ENCODE measurements at places on chromosomes 3 and 15.

DNA sequence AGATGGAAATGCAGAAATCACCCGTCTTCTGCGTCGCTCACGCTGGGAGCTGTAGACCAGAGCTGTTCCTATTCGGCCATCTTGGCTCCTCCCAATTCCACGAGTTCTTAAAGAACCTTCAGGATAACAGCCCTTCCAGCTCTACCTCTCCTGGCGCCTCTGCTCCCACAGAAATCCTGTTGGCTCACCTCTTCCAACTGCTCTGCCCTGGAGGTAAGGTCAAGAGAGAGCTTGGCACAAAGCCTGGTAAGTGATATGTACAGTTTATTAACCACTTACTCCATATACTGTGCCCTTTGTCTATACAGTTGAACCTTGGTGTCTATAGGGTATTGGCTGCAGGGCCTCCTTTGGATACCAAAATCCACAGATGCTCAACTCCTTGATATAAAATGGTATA is 17.8 kb upstream of the FGF12 start:
- no peak for DNase-seq

DNA sequence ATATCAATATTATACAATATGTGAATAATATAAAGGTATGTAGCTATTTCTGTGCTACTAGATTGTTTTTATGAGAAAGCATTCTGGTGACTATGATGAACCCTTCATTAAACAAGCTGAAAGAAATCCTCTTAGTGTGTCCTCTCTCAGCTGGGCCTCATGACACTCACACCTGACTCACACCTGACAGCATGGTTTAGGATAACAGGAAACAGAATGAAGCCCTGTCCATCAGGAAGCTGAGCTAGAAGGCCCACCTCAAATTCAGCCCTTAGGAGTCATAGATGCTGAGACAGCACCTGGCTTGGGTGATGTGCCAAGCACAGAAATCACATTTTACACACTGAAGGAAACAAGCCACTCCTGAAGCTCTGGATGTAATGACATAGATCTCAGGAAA is 30.8 kb downstream of the CHCHD4 start:
- no peak for DNase-seq

- no peak for DNase-seq
Observed at GRCh38 chr15:49751191-49751590, 130.3 kb downstream of the DTWD1 start.

GRCh38 chr3:52061121-52061910 is 4.9 kb upstream of the DUSP7 start:
- no peak for DNase-seq

- no peak for DNase-seq
Observed at GRCh38 chr3:66469220-66469640, 31.6 kb downstream of the LRIG1 start.

DNA sequence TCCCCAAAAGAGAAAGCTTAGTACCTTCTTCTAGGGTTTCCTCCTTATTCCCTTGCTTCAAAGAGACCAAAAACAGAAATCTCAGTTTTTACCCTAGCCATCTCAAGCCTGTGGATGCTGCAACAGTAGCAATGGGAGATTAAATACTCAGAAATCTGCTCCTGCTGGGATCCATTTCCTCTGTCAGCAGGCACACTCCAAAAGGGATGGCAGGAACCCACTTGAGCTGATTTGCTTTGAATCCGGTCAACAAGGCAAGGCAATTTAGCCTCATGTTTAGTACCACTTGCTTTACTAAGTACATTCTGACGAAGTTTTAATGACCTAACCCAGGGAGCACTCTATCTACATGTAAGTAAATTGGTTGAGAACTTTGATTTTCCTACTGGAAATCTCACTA is 590.0 kb upstream of the ADAMTS9 start:
- no peak for DNase-seq

DNA sequence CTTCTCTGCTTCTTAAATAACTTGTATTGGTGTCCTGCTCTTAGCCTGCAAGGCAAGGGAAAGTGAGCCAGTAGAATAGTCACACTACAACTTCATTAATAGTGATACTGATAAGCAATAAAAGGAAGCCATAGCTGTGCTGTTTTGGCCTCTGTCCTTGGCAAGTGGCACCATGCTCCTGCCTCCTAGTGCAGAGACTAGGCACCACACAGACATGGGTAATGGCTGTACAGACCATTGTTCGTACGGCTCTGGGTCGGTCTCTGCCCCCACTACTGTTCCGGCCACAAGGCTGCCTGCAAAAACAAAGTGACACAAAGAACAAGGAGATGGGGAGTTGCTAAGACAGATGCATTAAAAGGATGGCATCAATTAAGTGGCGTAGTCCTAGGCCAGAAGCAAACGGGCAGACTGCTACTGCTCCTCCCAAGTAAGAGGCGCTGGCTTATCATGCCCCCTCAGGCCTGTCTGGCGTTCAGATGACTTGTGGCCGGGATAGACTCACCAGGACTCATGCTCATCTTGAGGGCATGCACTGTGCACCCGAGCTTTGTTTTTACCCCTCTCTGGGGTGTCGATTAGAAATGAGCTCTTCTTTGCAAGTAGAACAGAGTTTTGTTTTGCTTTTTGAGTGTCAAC is 75.6 kb downstream of the TRAK1 start:
- no peak for DNase-seq

- DNase-seq, result no peak
Observed at GRCh38 chr15:64642875-64643274, 132.5 kb downstream of the RBPMS2 start.

DNA sequence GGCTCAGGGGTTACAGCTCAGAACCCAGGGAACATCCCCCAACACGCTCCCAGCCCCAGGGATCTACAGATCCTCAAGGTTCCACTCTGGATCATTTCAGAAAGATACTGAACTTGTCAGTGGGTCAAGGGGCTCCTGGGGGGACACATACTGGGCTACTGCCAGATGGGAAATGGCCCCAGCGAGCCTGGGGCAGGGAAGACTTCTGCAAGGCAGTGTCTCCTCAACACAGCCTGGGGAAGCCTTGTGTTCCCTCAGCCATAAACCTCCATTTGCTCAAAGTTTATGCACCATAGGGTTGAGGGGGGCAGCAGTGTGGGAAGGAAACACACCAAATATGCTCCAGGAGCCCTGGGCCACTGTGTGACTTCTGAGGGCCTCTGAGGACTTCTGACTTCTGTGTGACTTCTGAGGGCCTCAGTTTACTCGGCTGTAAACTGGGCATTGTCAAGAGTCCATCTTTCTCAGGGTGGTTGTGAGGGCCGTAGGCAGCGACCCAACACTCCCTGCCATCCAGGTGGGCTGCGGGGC is 58.4 kb downstream of the IQSEC1 start:
- no peak for DNase-seq

DNA sequence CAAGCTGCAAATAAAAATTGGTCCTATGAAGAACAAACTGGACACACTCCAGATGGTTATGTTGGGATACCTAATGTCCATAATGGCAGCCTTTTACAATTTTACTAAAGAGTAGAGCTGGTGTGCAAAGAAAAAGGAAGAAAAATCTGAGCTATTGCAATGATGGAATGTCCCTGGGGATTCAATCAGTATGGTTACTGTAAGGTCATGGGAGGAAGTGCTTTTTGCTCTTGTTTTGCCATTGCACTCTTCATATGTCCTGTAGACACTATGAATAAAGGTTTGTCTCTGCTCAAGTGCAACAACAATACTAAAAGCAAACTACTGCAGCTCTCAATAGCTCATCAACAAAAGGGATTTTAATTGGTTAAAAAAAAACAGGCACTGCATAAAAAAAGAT is 5.4 kb downstream of the PFN2 start:
- no peak for DNase-seq

GRCh38 chr3:178671791-178672190 is 135.6 kb downstream of the KCNMB2 start:
- DNase-seq, result no peak

DNA sequence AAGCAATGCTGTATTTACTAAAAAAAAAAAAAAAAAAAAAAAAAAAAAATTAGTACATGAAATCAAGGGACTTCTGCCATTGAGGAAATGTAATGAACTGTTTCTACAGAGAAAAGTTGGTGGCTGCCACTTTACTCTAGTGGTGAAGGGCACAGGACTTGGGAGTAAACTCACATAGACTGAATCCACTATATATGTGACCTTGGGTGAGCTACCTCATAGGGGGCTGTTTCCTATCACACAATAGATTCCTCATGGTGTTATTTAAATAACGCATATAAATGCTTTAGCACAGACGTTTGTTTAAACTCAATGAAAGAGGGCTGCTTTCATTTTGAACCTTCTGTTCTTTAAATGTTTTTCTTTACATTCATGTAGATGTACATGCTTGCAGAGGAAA is 25.8 kb downstream of the TERC start:
- no peak for DNase-seq

DNA sequence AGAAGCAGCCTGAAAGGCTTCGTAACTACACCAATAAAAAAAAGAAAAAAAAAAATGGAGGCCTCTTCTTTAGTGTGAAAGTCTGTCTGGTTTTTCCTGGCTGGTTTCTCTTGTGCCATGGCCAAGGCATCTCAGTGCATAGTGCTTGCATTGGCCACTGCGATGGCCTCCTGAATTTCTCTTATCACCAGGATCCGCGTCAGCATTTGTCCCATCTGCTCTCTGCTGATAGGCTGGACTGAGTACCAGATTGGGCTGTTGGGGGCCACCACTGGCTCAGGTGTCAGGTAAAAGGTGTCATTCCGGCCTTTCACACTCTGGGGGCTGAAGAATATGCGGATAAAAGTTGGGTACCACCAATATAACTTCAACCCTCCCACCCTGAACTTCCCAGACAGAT is 1.1 kb upstream of the IMPDH2 start:
- DNase-seq, result no peak

- DNase-seq, result no peak
Observed at GRCh38 chr3:73036694-73037591, 24.5 kb upstream of the EBLN2 start.

GRCh38 chr15:76377751-76378150 is 41.2 kb downstream of the ISL2 start:
- no peak for DNase-seq

- no peak for DNase-seq
Observed at GRCh38 chr3:64422192-64422591, 196.9 kb upstream of the PRICKLE2 start.

DNA sequence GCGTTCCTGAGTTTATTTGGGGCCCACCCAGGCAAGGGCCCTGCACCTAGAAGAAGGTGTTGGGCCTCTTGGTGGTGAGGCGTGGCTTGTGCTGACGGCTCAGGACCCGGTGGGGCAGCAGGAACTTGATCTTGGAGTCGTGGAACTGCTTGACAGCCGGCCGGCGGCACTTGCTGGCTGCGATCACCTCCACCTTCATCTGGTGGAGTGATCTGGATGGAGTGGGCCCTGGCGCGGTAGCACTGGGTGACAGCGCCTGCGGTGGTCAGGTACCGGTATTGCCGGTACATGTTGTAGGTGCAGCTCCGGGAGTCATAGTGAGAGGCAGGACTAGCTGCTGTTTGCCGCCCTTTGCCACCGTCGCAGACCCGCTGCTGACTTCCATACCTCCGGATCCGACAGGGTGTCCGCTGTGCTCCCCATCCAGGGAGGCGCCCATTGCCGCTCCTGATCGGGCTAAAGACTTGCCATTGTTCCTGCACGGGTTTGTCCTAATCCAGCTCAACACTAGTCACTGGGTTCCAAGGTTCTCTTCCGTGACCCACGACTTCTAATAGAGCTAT is 136.8 kb downstream of the ANO10 start:
- DNase-seq, result no peak

GRCh38 chr3:38136393-38136776 is 542 bp downstream of the ACAA1 start:
- no peak for DNase-seq

DNA sequence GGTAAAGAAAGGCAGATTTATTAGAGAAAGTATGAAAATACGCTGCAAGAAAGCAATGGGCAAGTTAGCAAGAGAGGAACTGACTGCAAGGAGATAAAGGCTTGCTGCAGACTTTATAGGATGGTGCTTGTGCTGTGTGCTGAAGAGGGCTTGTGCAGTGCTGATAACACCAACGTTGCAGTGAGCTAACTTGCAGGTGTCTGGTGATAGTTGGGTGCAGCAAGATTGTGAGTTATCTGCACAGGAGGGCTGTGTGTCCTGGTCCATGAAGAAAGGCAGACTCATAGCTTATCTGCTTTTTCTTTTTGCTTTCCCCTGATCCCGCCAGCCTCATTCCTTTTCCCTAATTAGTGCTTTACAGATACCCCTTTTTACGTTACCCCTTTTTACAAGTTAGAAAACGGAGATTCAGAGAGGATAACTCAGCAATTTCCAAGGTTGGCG is 58.0 kb upstream of the ZNF148 start:
- no peak for DNase-seq

DNA sequence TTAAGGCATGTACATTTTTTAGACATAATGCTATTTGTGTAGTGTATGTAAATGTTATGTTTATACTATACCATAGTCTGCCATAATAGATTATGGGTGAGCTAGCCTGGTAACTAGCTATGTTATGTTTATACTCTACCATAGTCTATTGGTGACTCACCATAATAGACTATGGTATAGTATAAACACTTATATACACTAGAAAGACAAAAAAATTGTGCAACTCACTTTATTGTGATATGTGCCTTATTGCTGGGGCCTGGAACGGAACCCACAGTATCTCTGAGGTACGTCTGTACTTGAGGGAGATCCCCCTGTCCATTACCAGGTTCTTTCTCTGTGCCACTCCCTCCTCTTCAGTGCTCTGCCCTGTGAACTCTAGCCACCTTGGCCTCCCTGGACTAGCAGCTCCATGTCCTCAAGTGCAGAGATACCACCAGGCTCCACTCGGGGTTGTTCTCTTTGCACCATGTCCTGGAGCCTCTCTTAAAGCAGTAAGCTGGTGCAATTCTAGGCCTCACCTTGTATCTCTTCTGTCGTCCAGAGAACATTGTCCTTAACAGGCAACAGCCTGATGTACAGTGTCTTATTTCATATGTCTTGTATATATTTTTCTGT is 60.8 kb upstream of the PXYLP1 start:
- no peak for DNase-seq

DNA sequence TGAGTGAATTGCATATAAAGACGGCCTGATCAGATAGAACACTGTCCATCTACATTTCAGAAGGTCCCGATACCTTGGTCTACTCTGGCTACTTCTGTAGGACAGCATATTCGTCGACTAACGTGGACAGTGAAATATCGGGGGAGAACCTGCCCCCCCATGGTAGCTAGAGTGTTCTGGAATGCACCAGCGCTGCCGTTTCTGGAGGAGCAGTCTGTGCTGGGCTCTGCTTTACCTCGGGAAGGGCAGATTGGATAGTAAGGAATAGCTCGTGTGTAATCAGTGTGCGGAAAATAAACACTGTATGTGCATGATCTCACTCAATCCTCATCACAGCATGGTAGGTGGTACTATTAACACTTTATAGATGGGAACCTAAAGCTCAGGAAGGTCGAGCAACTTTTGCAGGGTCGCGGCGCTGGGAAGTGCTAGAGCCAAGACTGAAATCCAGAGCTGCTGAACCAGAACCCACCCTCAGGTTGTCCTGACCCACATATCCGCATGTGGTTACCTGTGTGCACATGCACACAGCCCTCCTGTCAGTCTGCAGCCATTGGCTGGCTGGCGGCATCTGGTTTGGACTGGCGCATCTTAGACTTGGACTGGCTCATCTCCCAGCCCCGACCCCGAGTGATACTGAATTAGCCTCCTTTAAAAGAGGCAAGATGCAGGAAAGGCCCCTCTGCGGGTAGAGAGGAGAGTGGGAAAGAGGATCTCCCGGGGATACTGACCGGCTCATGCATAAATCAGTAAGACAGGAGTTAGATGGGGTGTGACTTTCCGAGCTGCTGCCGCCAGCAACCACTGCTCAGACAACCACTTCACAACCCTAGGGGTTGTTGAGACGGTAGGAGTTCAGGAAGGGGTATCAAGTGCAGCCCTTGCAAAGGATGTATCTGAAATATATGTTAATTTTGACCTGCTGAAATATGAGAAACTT is 155.0 kb upstream of the BHLHE40 start:
- DNase-seq, result no peak
